ENCODE measurements at places on chromosomes 1 and 21.

GRCh38 chr1:30762930-30763650 lies 5.5 kb upstream of the LAPTM5 start:
- no peak for DNase-seq

DNA sequence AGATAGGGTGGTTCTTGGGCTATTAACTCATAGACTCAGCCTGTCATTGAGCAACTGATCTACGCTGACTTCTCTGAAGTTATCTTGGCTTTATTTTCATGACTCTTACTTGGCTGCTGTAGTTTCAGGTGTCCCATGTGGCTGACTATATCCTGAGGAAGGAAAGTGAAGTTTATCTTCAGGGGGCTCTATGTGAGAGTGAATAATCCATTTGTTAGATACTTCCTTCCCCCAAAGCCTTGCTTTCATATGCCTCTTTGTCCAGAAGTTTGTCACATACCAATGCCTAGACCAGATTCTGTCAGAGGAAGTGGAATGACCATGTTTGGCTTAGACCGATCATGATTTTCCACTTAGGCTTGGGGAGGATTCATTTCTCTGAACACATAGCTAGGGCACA lies 27.9 kb upstream of the C1orf87 start:
- DNase-seq, result no peak

- DNase-seq, result peak; percentile 65
These were observed 28.5 kb downstream of the ECE1 start for GRCh38 chr1:21261551-21262292.

DNA sequence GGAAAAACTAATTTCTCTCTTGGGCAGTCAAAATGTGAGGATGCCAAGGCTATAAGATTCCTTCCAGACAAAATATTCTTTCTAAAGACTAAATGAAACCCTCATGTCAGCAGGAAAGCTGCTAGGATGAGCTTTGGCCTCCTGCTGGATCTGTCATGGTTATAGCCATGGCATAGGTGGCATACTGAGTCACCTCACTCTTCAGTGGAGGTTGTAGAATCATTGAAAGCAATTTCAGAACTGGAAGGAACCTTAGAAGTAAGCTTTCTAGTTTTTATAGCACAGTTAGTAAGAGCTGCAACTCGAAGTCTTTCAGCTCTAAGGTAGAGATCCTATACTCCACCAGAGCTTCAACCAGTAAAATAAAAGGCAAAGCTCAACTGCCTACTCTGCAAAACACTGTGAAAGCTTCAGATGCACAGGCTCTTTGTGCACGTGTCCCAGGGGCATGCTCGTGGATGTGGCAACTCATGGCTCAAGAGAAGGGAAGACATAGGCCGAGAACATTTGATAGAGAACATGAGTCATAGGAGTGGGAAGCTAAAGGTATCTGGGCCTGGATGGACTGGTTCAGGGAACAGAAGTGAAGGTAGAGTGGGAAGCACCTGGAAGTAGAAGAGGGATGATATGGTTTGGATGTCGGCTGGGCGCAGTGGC lies 5.8 kb downstream of the AVPR1B start:
- no peak for DNase-seq

DNA sequence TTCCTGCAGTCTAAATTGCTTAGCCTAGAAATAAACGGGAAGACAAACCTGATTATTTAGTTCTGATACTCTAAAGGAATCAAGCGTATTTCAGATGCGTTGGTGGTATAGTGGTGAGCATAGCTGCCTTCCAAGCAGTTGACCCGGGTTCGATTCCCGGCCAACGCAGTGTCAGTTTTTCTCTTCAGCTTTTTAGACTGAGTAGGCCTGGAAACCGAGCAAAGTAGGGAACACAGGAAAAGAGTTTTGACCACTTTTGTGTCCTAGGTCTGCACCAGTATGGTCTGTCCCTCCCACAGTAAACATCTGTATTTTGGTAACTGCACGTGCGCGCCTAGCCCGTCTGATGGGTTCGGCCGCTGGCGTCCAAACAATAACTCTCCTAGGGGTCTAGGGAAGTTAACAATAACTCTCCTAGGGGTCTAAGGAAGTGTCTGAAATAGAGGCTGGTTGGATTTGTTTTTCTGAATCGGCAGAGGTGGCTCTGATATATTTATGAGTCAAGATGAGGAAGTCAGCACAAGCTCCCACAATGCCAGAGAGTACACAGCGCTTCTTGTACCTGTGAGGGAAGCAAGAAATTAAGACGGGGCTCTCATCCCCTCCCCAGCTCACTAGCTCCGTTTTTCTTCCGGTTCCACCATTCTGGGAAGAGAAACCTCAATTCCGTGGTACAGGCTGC lies 15.6 kb upstream of the HJV start:
- peak; percentile 86 for DNase-seq

DNA sequence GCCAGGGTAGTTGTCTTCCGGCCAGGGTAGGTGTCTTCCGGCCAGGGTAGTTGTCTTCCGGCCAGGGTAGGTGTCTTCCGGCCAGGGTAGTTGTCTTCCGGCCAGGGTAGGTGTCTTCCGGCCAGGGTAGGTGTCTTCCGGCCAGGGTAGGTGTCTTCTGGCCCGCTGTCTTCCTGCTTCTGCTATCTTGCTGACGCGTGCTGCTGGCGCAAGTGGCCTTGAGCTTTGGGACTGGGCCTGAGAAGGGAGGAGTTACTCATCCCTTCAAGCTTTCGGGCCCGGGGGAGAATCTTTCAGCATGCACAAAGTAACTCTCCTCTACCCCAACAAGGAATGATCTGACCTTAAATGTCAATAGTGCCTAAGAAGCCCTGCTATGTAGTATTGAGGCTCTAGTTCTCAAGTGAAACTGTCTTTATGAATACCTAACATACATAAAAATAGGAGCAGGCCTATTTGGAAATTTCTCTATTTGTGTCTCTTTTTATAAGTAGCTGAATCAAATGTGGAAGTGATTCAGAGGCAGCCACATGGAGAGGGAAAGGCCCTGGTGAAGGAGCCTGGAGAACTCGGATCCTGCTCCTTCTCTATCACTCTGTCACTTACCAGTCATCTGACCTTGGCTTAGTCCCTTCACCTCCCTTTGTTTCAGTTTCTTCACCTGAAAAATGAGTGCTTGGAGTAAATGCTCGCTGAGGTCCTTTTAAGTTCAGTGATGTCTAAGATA lies 65.6 kb downstream of the RGL1 start:
- DNase-seq, result no peak

- no peak for DNase-seq
These were observed 23.4 kb upstream of the RPTN start for GRCh38 chr1:152182431-152182830.

DNA sequence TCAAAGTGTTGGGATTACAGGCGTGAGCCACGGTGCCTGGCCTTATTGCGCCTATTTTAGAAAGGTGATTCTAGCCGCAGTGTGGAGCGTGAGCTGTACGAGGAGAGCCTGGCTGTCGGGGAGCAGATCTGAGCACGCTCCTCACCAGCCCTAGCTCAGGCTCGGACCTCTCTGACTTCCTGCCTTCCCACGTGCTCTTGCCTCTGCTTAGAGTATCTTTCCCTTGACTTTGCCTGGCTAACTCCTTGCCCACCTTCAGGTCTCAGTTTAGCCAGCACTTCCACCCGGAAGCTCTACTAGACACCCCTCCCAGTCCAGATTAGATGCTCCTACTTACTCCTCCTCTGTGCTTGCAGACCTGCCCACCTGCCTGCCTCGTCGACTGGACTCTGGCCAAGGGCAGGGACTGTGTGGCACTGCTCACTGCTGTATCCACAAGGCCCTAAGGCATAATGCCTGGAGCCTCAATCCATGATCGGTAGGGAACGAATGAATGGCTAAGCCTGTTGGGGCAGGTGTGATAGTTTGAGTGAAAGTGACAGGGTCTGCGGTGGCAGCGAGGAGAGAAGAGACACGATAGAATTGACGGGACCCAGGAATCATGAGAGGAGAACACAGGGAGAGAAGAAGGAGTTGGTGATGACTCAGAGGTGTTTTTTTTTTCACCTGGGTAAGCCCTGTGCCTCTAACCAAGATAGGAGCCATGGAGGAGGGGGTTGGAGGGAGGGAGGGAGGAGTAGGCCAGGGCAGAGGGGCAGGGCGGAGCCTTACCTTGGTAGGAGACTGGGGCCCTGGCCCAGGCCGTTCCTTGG lies 28.1 kb upstream of the WASF2 start:
- DNase-seq, result no peak

GRCh38 chr1:111857194-111857651 lies 101.5 kb downstream of the DDX20 start:
- DNase-seq, result no peak

DNA sequence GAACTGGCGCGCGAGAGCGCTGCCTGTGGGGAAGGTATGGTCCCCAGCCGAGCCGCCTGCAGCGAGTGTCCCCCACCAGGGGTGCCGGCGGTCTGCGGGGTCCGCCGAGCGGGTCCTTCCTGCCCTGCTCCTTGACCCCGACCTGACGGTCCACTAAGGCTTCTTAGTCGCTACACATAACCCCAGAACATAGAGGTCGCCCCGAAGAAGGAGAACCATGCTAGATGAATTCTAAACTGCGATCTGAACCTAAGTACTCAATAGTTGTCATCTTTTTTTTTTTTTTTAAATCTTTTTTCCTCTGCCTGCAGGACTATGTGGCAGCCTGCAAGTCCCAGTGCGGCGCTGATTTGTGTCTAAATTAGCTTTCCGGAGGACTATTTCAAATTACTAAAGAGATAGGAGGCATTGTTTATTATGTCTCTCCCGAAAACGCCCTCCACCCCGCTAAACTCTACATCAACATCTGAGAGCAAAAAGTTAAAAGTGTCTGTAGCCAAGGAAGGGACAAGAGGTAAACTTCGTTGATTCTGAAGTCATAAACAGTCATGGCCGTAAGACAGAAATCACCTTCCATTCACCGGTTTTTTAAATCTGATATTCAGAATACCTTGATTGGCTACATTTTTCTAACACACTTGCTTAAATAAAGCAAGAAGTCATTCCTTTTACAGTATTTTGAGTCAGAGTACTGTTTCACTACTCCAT lies 476 bp downstream of the AXDND1 start:
- peak; percentile 58 for DNase-seq

DNA sequence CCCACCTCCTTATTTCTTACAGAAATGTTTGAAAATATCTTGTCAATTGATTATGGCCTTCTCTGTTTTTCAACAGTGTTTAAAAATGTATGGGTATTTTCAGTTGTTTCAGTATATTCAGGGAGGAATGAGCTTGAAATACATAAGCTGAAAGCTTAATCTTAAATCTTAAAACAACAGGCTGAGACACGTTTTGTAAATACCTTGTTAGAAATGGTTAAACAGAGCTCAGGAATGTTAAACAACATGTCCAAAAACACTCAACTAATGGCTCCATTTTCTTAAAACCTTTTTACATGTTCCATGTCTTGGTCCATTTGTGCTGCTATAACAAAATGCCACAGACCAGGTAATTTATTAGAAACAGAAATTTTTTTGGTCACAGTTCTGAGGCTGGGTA lies 953.8 kb upstream of the ADGRL2 start:
- no peak for DNase-seq

GRCh38 chr1:97041026-97041425 lies 319.4 kb downstream of the PTBP2 start:
- no peak for DNase-seq

- DNase-seq, result no peak
These were observed 666.0 kb upstream of the PLXNA2 start for GRCh38 chr1:208910161-208910560.

GRCh38 chr1:61752921-61753389 lies 10.7 kb downstream of the PATJ start:
- DNase-seq, result no peak

GRCh38 chr1:236108027-236108648 lies 34.2 kb upstream of the GPR137B start:
- DNase-seq, result no peak

GRCh38 chr1:93106226-93106625 lies 27.1 kb downstream of the MTF2 start:
- DNase-seq, result no peak

GRCh38 chr1:88062650-88063153 lies 621.4 kb upstream of the PKN2 start:
- DNase-seq, result no peak

DNA sequence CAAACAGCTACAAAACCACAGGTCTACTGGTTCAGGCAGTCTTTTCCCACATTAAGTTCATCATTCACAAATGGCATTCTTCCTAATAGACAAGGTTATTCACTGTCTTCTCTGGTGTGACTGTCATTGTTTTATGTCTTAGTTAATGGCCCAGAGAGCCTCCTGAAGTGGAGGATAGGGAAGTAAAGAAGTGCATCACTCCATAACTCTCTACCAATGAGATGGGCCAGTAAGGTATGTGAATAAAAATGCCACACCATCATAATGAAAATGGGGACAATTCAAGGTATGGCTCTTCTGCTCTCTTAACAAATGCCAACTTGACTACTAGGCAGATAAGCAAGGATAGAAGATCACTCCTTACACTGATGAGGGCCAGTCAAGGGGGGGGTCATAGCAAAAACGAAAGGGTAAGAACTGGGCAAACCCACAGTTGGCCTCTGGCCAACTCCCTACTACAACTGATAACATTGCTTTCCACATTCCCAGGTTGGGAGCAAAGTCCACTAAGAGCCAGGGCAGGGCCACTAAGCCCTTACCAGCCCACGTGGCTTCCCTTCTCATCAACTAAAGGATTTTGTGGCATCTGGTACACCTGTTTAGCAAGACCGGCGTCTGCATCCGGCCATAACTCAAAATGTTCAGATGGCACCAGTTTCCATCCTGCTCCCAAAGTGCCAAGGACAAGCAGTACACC lies 10.0 kb downstream of the PABPC4 start:
- no peak for DNase-seq

Data from Kasumi-1 (cell line).